ENCODE measurements at places on chromosomes 2 and 18. TPM values are rescaled to one million over a fixed set of nuclear protein-coding genes. Genes with fewer than 3 reads are reported as not detected.

The ARHGAP15 gene
- total RNA-seq = not detected

The CRYGC gene
- total RNA-seq = not detected

The UGT1A8 gene
- total RNA-seq = under 0.01 TPM

The KYNU gene
- total RNA-seq = 3.3 TPM

The GPR75 gene
- total RNA-seq = 7.8 TPM

The EMX1 gene
- total RNA-seq = not detected

All from mammary epithelial cell (primary cell).